Stimulated activated CD4-positive, alpha-beta T cell treated with anti-CD3 and anti-CD28 coated beads, Interleukin-15, amount 100 ng/mL, for 24 hours (primary cell): ENCODE measurements at places on chromosomes 1 and 21.
A peak's percentile ranks its signal among the peaks of the same experiment; 100 is the strongest.

DNA sequence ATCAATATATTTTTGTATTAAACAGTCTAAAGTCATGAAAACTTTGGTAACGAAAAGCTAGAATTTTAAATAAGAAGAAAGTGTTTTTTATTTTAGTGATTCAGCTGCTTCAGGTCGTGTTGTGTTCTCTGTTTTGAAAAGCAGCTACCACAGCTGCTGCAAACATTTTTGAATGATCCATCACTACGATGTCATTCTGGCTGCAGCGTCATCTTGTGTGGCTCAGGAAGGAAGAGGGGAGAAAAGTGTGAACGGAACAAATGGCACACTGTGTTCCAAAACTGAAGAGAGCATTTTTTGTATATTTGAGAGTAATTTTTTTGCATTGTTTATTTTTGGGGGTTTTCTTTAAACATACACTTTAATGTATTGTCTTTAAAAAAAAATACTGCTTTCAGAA, 323.0 kb upstream of the ADGRL2 start:
- no peak for DNase-seq

DNA sequence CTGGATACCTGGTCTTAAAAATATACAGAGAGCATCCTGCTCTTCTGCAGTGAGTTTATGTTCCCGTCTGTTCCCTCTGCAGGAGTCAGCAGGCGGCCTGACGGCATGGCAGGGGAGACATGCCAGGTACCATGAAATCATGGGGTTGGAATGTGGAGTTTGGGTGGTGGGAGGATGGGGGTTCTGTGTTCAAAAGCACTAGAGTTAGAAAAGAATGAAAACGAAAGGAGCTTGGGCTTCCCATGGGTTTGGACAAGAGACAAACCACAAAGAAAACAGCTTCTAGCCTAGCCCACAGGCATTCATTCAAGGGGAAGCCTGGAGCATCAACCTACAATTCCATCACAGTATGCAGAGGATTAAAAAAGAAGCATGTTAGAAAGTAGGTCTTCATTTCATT, 59.9 kb downstream of the WARS2 start:
- DNase-seq, result no peak

DNA sequence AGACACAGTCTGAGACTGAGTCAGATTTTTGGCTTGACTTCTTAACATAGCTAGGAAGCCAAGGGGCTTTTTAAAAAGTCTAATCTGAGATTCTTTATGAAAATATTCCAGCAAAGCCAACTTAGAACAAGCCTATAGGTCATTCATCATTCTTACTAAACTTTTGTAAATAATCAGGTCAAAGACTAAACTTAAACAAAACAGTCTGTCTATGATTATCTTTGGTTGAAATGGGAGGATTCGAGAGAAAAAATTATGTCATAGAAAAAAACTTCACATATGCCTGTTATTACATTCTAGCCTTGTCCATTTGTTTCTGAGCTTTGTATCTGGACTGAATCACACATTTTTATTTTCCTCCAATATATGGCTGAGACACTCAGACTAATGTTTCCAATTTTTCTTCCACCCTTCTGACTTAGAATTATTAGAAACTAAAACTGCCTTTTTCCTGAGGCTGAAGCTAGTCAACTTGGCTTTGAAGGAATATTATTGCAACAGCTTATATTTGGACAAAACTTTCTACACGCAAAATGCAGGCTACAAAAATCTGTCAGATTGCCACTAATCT, 83.3 kb downstream of the ETS2 start:
- DNase-seq, result no peak

DNA sequence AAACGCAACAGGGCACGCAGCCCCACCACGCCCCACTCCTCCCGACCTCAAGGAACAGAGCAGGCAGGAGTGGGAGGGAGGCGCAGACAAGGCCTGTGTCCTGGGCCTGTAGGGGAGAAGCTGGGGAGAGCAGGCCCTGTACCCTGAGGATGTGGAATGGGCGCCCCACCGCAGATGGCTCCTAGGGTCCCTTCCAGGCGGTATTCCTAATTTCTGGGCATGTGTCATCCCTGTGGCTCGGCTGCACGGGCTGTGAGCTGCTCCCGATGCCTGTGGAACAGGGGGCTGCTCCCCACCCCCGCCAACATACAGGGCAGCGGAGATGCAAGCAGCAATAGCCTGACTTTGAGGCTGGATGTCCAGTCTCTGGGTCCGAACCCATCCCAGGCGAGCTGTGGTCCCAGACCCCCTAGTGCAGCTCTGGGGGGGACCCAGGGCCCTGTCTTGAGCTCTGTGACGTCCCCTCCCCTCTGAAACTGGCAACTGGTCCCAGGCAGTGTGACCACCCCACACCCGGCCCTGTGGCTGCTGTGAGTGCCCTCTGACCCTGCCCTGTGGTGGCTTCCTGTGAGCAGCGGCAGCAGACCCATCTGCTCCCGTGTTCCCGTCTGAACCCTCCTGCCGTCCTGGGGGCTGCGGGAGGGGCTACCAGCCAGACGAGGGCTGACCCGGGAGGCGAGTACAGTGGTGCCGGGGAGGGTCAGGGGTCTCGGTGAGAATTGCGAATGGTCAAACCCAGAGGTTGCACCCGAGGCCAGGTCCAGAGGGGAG, 13.9 kb upstream of the COL6A2 start:
- DNase-seq, result no peak

GRCh38 chr1:106254748-106255147, 801.7 kb upstream of the PRMT6 start:
- DNase-seq, result no peak

GRCh38 chr1:63984257-63984929, 210.6 kb downstream of the ROR1 start:
- DNase-seq, result no peak

DNA sequence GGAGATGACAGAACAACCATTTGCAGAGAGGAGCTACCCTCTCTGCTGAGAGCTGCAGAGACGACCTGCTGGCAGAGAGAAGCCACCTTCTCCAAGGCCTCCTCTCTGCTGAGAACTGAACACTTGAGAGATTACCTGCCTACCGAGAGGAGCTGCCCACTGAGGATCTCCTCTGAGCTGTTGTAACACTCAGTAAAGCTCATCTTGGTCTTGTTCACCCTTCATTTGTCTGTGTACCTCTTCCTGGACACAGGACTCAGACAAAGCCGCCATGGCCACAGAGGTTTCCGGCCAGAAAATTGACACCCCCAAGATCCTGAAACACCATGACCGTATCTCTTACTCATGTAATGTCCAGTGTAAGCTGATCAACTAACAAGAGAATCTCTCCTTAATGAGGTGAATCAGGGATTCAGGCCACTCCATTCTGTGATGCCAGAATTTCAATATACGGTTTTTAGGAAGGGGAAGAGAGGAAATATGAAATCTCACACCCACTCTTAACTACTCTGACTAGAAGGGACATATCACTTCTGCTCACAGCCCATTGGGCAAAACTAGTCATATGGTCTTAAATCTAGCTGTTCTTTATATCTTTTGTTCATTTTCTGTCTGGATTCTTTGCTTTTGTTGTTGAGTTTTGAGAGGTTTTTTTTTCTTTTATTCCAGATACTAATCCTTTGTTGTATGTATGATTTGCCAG, 83.8 kb downstream of the RHOU start:
- no peak for DNase-seq

DNA sequence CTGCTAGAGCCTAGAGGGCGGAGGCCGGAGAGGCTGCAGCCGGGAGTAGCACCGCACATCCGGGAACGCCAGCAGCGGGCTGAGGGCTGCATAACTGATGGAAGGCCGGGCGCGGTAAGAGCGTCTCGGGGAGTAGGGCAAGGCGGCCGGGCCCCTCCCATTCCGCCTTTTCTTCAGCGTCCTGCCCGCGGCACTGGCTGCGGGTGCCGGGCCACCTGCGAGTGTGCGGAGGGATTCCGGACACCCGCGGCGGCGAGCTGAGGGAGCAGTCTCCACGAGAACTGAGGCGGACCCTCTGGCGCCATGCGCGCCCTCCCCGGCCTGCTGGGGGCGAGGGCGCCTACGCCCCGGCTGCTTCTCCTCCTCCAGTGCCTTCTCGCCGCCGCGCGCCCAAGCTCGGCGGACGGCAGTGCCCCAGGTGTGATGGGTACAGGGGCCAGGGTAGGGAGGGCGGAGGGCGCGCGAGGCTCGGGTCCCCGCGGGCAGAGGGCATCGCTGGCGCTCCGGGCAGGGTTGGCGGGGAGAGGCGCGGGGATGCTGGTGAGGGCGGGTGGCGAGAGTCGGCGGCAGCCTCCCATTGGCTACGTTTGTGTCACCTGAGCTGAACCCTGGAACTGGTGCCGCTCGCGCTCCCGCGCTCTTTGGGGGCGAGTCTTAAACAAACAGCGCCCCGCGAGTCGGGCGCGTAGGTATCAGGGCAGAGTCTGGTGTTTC, 334.4 kb downstream of the SRGAP2C start:
- peak; percentile 93 for DNase-seq

DNA sequence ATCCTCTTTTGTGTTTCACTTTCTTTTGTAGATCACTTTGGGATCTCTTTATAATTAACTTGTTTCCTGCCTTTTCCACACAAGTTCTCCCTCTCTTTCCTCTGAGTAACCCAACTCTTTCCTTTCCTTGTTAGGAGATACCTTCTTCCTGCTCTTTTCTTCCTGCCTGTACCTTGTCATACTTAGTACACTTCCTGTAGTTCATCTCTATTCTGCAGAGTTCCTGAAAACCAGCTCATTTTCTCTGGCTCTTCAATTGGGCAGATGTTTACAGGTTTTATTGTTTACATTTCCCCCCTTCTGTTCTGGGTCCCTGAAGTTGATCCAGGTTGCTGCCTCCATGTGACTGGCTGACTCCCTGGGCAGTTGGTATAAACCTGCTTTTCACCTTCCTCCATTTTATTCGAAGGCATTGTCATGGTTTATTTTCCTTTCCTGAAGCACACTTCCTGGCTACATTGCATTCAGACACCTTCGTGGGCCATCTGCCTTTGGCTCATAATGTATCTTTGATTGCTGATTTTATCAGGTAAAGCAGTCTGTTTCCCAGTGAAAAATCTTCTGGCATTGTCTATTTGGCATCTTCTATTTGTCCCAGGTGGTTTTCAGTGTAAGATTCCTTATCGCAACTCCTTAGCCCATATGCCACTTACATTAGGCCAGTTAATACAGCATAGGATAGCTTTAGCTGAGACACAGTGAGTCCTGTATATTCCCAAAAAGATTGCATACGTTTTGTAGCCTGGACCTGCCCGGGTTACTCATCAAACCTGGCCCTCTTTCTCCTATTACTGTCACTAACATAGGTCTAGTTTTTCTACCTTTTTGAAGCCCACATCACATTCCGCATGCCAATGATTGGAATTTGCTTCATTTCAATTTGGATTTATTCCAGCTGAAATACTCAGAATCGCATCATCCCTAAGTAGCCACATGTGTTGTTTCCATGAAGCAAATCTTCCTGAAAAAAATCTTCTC, 15.4 kb downstream of the CTH start:
- DNase-seq, result no peak

DNA sequence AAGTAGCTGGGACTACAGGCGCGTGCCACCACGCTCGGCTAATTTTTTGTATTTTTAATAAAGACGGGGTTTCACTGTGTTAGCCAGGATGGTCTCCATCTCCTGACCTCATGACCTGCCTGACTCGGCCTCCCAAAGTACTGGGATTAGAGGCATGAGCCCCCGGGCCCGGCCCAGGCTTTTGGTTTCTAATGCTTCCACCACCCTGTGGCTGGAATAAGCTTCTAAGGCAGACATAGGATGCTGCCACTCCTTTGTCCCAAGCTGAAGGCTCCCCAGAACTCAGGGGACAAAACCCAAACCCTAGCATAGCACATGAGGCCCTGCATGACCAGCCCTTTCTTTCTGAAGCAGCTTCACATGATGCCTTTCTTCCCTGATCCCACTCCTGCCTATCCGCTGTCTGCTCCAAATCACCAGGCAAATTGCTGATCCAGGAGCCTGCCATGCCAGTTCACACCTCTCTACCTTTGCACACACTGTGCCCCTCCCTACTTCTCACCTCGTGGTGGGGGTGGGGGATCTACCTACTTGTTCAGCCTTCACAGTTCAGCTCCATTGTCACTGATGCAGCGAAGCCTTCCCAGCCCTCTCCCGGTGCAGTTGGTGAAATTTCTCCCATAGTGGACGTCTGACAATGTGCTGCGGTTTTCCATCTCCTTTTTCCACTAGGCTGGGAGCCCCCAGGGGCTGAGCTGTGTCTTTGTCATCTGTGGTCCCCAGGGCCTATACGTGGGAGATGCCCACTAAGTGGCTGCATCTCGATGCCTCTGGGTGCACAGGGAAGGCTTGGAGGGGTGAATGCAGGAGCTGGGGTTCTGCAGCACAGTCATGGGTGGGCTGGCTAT, 6.9 kb downstream of the PTPRU start:
- no peak for DNase-seq

GRCh38 chr1:70277875-70278274, 56.7 kb downstream of the SRSF11 start:
- no peak for DNase-seq

GRCh38 chr1:240866724-240867123, 254.8 kb upstream of the GREM2 start:
- DNase-seq, result no peak

- DNase-seq, result peak; percentile 73
These were observed at the start of gene RALGPS2 for GRCh38 chr1:178724728-178725465. RALGPS2 (plus strand) TSS chr1:178725244; CDS start chr1:178776765, 51,521 bp downstream.

DNA sequence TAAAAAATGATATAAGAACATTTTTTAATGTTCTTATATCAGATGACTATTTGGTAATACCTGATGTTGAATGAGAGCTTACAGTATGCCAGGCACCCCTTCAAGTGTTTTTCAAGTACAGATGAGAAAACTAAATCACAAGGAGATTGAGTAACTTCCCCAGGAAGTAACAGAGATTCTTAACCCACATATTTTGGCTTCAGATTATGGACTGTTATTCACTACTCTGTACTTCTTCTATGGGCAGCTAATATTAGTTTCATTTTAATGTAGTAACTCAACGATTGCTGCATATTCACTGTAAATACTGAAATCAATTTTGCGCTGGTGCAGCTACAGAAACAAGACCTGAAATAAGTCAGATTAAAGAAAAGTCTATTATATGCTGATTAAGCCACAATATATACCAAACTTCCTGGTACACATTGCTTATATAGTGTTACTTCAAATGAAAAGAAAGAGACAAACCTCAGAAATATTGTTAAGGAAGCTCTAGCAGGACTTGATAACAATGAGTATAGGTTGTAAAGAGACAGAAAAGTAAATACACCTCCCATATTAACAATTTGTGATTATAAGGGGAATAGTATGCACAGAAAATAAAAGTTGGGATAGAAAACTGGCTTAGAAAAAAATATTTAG, 19.7 kb downstream of the DPYD start:
- DNase-seq, result no peak

- DNase-seq, result no peak
These were observed 36.1 kb upstream of the SMYD2 start for GRCh38 chr1:214244841-214245240.

- DNase-seq, result no peak
These were observed 45.2 kb upstream of the DMBX1 start for GRCh38 chr1:46444466-46444865.

GRCh38 chr1:230611128-230611877, 31.0 kb upstream of the COG2 start:
- no peak for DNase-seq

DNA sequence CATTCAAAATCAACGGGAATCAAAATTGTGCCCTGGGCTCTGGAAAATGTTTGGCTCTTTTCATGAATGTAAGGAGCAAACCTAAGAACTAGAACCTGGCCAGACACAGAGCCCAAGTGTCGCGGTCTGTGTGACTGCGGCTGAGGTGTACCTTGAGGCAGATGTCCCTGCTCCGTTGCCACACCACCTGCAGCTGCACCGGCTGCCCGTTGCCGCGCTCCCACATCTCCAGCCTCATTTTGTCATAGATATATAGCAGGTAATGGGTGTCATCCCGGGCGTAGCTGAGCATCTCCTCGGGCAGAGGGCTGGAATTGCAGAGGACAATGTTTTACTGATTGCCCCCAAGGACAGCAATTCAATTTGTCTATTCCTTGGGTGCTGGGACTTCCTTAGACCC, 18.7 kb downstream of the EXOSC10 start:
- DNase-seq, result no peak
